ENCODE measurements at places on chromosomes 1 and 21.

DNA sequence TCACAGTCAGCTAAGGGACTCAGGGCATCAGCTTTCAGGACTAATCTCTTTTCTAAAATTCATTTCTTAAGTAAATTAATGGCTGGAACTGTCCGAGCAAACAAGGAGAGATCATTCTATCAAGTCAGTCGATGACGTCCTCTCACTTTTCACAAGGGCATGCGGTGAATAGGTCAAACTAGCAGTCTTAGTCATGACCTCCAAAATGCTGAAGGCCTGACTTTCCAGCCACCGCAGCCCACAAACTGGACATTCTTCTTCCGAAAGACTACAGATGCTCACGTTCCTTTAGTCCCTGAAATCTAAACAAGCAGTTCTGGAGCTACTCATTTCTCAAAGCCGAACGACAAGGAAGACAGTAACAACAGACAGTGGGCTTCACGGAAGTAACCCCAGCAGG is 127.9 kb downstream of the TIAM1 start:
- DNase-seq = no peak

GRCh38 chr1:80818211-80818610 is 982.5 kb upstream of the ADGRL2 start:
- DNase-seq = no peak

GRCh38 chr1:225360119-225360518 is 67.7 kb downstream of the LBR start:
- DNase-seq = no peak

GRCh38 chr21:42636520-42637266 is 16.7 kb upstream of the PDE9A start:
- DNase-seq = peak; percentile 32

DNA sequence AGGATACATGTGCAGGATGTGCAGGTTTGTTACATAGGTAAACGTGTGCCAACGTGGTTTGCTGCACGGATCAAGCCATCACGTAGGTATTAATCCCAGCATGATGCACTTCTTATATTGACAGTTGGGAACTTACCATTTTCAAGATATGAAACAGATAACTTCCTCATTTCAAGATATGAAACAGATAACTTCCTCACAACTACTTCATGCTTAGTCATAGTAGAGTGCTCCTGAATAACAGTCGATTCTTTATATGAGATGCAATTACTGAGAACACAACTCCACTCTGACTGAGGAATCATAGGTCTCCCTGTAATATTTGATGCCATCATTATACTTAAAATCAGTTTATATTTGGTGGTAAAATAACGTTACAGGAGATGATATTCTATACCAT is 1124.3 kb downstream of the AMY1C start:
- no peak for DNase-seq

GRCh38 chr21:18164933-18165332 is 79.7 kb upstream of the CHODL start:
- no peak for DNase-seq

DNA sequence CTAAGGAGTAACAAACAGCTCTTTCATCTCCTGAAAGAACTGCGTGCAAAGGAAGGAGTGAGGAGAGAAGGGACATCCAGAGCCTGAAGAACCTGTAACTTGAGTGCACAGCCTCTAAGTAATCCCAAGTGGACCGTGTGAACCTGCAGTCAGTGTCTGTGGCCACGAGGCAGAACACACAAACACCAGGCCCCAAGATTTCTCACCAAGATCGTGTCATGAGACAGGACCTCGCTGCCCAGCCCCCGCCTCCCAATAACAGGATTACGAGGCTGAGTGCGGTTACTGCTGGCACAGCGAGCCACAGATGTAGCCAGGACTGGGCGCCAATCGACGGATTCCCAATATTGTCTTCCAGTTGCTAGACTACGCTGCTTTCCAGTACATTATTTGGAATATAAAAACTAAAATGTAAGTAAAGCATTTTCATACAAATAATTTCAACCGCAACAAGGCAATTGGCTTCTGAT is 101.3 kb upstream of the SLC25A33 start:
- DNase-seq = no peak

DNA sequence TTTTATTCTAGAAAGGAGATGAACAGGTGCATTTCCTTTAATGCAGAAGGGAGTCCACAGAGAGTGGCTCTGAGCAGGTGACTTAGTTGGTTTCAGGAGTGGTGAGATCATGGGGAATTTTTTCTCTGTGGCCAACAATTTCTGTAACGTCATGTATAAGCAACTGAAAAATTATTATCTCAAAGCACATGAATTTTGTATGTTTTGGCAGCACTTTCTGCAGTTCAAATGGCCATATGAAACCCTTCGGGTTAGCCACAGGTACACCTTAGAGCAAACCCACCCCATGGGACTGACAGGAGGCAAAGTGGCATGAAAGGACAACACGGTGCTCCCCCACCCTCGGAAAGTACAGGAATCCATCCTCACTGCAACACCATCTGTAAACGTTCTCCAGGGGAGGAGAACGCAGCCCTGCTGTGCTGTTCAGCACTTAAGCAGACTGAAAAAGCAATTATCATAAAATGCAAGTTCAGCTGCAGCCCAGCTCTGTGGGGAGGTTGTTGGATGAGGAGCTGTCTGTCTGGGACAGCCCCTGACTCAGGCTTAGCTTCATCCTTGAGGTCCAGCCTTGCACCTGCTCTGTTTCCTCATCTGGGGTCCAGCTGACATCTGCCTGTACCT is 55.8 kb upstream of the CLDN14 start:
- DNase-seq = no peak

DNA sequence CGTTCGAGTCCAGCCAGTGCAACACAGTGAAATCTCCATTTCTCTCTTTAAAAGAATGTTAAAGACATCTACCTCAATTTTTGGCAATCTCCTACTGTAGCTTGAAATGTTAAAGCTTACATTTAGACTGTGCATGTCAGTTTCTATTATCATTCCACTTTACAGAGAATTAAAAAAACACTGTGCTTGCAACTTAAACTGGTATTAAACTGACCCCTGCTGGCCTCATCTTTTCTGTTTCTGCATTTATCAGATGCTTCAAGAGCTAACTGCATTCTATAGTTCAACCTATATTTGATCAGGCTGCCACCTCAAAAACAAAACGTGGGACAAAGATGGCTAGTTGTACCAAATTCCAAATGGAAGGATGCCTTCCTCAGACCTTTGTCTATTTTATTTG is 226.5 kb downstream of the SMYD3 start:
- DNase-seq = no peak

GRCh38 chr1:14735841-14736240 is 137.4 kb downstream of the KAZN start:
- no peak for DNase-seq

DNA sequence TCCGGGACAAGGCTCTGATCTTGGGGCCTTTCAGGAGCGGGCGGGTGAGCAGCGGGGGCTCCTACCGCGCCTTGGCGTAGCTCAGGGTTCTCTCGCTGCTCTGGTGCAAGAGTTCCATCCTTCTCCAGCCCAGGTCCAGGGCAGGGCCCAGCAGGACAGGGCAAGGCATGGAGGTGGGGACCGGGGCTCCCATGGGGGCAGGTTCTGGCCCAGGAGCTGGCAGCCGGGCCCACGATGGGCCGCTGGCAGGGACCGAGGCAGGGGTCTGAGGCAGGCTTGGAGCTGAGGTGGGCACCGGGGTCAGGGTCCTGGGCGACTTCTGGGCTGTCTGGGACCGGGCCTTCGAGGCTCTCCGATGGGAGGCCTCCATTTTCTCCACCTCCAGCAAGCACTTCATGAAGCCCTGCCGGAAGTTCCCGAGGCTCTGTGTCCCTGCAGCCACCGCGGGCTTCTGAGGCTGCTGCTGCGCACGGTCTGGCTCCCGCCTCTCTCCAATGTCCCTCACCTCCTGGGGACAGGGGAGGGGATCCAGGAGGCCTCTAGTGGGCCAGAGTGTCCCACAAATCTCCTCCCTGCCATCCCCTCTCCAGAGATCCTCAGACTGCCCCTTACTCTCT is 27.6 kb downstream of the SPATA21 start:
- no peak for DNase-seq
